ENCODE measurements at places on chromosomes 6 and 20. TPM values are rescaled to one million over a fixed set of nuclear protein-coding genes. Genes with fewer than 3 reads are reported as not detected.

- no peak for DNase-seq
Measured at GRCh38 chr6:44077214-44077946, 49.9 kb downstream of the MRPL14 start.

- no peak for DNase-seq
Measured at GRCh38 chr6:143765422-143766184, 77.5 kb upstream of the LTV1 start.

DNA sequence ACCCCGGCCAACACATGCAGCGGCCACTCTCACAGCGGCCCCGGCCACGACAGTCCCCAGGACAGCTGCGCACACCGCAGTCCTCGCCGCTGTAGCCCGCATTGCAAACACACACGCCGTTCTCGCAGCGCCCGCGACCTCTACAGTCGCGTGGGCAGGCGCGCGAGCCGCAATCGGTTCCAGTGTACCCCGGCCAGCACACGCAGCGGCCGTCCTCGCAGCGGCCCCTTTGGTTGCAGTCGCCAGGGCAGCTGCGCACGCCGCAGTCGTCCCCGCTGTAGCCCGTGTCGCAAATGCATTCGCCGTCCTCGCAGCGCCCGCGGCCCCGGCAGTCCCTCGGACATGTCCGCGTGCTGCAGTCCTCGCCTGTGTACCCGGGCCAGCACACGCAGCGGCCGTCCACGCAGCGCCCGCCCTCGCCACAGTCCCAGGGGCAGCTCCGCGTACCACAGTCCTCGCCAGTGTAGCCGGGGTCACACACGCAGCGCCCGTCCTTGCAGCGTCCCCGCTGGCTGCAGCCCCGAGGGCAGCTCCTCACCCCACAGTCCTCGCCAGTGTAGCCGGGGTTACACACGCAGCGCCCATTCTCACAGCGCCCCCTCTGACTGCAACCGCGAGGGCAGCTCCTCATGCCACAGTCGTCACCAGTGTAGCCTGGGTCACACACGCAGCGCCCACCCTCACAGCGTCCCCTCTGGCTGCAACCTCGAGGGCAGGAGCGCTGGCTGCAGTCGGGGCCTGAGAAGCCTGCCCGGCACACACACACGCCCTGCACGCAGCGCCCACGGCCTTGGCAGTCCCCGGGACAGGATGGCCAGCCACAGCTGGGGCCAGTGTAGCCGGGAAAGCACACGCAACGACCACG, 12.5 kb downstream of the TNXB start:
- DNase-seq, result no peak

DNA sequence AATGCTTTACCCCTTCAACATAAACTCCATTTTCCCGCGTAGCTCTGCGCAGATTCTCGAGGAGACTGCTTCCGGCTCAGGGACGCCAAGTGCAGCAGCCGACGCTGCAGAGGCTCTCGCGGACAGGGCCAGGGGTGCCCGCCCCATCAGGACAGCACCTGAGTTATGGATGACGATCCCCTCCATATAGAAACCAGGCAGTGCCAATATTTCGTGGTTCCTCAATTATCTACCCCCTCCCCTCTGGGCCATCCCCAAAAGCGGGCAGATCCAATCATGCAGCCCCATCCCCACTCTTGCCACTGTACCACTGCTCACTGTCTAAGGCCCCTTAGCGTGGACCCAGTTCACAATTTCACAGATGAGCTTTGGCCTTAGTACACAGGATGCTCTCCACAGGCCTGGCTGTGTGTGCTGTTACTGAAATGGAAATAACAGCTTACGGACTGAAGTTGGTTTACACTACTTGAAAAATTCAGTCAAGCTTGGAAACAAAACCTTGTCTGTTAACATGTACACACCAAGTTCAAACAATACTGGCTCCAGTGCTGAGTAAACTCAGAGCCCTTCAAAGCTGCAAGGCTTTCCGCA, 74.5 kb downstream of the DACT2 start:
- no peak for DNase-seq

- no peak for DNase-seq
Measured at GRCh38 chr20:63930971-63931553, 25.2 kb downstream of the UCKL1 start.

GRCh38 chr6:17281100-17281496, at the start of gene RBM24:
Gene RBM24 (plus strand): TSS chr6:17281361. CDS start chr6:17281582, 221 bp downstream.
- DNase-seq, result peak; percentile 70

Gene CDSN
- not detected for total RNA-seq

Gene TRIM40
- total RNA-seq, result not detected

- no peak for DNase-seq
Measured at GRCh38 chr6:113121571-113121970, 735.6 kb upstream of the MARCKS start.
